ENCODE measurements at places on chromosomes 1 and 21.

GRCh38 chr1:204478172-204478899 lies 16.3 kb downstream of the PIK3C2B start:
- no peak for DNase-seq

- DNase-seq: no peak
Measured at GRCh38 chr1:242524571-242525359, at the start of gene PLD5. PLD5 (minus strand) TSS chr1:242524697.

DNA sequence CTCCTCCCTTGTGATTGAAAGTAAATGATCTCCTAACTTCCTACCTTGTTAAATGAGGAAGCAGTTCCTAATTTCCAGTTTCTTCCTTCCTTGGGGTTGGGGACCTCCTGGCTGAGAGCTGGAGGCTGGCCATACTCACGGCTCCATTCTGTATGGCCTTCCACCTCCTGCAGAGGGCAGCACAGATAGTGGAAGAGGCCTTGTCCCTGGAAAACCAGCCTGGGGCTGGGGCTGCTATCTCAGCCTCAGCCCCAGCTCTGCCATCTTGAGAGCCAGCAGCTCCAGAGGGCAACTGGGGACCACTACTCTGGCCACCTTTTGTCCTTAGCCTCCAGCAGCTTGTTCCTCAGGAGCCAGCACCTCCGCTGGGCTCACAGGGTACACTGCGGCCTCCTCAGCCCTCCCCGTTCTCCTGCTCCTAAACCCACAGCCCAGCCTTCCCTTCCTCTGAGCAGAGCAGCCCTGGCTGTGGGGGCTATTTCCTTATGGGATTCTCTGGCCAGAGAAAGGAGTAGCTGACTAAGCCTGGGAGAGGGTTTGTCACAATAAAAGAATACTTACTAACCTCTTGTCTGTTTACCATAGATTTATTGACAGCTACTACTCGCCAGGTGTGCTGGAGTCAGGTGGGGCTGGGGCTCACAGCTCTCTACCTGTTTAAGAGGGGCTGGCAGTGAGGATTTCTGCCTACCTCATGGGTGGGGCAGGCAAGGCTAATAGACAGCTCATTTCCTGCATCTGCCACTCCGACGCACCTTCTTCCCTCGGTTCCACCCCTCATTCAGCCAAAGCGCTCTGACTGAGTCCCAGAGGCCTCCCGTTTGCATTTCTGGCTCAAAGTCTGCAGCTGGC lies 6.3 kb downstream of the TMEM234 start:
- peak; percentile 61 for DNase-seq

DNA sequence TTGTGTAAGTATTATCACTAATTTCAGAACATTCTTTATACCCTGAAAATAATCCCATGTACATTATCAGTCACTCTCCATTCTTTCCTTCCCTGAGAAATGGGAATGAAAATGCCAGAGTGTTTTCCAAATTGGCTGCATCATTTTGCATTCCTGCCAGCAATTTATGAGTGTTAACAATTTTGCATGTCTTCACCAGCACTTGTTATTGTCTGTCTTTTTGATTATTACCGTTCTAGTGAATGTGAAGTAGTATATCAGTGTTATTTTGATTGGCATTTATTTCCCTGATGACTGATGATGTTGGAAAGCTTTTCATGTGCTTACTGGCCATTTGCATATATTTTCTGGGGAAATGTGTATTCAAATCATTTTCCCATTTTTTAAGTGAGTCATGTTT lies 71.9 kb downstream of the PCBP3 start:
- DNase-seq: no peak

DNA sequence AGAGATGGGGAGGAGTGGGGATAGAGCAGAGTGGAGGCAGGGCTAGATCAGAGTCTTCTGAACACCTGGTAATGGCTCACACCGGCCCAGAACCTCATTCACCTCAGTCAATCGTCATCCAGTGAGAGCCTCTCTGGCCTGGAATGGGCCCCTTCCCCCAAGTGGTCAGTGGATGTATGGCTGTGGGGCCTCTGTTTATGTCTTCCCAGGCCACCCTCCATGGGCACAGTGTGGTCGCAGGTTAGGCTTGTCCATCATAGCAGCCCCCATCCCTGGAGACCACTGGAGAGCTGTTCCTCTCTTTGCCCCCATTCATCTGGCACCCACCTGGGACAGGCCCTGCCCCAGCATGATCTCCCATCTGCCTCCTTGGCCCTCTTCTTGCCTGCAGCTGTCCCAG lies 29.6 kb upstream of the TENT5C start:
- no peak for DNase-seq

Data from GM13977 (cell line).